Hematopoietic multipotent progenitor cell (in vitro differentiated cells): ENCODE measurements at places on chromosomes 2 and 18. TPM values are rescaled to one million over a fixed set of nuclear protein-coding genes. Genes with fewer than 3 reads are reported as not detected.

ACVR2A gene
- total RNA-seq = 1.9 TPM

NAT8 gene
- total RNA-seq = 0.27 TPM

ARMC9 gene
- total RNA-seq = 9.7 TPM

ATP8B1 gene
- 0.27 TPM for total RNA-seq

VRK2 gene
- total RNA-seq = 11.6 TPM

GRCh38 chr2:1397350-1397749 lies 15.9 kb upstream of the TPO start:
- DNase-seq = no peak

DNA sequence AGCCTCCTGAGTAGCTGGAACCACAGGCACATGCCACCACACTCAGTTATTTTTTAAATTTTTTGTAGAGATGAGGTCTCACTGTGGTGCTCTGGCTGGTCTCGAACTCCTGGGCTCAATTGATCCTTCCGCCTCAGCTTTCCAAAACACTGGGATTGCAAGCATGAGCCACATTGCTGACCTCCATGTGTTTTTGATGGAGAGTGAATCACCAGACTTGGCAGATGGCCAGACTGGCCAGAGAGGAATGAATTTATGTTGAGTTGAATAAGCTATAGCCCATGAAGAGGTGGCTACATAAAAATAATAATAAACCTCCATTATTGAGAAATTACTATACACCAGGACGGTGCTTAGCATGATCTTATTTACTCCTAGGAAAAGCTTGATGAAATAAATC lies 91.5 kb downstream of the MREG start:
- no peak for DNase-seq

PLEK gene
- 48.2 TPM for total RNA-seq

GALR1 gene
- total RNA-seq = under 0.01 TPM

- DNase-seq = no peak
Measured at GRCh38 chr18:34754300-34754699, 44.2 kb downstream of the DTNA start.

DNA sequence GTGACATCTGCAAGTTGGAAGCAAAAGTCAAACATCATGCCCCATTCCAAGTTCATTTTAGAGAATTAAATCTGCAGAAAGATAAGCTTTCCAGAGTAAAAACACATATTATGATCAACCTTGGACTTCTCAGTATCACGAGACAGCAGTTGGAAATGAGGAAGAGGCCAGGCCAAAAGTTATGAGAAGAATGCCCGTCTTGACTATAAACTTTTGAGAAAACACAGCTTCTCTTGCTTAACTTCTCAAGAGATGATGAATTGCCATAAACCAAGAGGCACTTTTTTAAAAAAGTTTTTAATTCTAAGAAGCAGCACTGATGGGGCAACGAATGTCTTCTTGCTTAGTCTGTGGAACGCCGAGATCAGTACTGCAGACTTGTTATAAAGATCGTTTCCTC lies 52.6 kb upstream of the NFU1 start:
- DNase-seq = no peak

DNA sequence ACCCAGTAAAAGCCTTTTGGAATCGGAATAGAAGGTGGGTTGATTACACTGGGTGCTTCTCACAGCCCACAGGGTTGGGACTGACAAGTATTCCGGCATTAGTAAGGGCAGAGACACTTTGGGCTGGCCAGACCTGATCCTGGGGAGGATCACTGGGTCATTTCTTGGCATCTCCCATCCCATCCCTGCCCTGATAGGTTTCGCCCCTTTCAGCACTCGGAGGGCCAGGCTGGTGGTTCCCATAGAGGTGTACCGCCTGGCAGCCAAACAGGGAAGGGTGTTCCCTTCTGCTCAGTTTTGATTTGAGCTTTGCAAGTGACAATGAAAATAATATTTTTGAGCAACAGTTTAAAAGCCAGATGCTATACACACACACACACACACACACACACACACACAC lies 37.3 kb downstream of the CYP1B1 start:
- DNase-seq = no peak

RGPD3 gene
- total RNA-seq = 0.27 TPM

- no peak for DNase-seq
Measured at GRCh38 chr2:230669386-230669950, 43.2 kb upstream of the CAB39 start.

GRCh38 chr18:7021994-7022840 lies 95.4 kb downstream of the LAMA1 start:
- peak; percentile 70 for DNase-seq

DNA sequence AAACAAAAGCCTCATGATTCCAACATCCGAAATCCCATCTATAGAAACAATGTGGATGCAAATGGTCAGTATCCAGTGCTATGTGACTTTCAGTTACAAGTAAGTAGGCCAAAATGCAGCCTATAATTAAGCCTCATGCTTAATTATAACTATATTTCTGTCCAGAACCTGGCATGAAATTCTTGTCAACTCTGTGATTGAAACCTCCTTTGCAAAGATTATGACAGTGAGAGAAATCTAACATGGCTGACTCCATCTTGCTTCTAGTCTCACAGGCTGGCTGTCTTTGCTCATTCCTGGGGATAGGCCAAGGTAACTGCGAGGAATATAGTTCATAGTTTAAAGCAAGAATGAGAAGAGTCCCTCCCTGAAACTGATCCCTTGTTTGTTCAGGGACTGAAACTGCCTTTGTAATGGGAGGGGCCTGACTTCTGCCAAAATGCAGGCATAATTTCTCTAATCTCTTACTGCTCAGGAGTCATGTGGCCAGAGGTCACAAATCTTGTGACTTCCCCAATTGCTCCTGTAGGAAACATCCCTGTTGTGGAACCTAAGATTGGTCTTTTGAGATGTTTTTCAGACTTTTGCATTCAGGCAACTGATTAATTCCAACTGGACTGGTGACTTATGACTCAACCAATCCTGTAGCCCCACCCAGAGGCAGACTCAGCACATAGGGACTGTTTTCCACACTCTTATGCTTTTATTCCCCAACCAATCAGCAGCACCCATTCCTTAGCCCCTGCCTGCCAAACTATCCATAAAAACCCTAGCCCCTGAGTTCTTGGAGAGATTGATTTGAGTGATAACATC lies 84.5 kb upstream of the TLK1 start:
- DNase-seq = peak; percentile 19

CASP10 gene
- total RNA-seq = 54.1 TPM

GRCh38 chr2:208042041-208042440 lies 16.7 kb upstream of the PLEKHM3 start:
- DNase-seq = no peak

ZAP70 gene
- total RNA-seq = 19.1 TPM

CD8A gene
- 0.27 TPM for total RNA-seq

GRCh38 chr2:232231554-232231953 lies 147.0 kb upstream of the ALPP start:
- no peak for DNase-seq

- DNase-seq = no peak
Measured at GRCh38 chr2:70790136-70790828, at the start of gene FIGLA. FIGLA (minus strand) TSS chr2:70790643; CDS start chr2:70790638, 5 bp downstream.

GRCh38 chr2:219733106-219733505 lies 105.7 kb downstream of the SLC4A3 start:
- DNase-seq = no peak

- no peak for DNase-seq
Measured at GRCh38 chr18:53797998-53798495, 426.4 kb downstream of the MBD2 start.

APOB gene
- total RNA-seq = under 0.01 TPM

DNA sequence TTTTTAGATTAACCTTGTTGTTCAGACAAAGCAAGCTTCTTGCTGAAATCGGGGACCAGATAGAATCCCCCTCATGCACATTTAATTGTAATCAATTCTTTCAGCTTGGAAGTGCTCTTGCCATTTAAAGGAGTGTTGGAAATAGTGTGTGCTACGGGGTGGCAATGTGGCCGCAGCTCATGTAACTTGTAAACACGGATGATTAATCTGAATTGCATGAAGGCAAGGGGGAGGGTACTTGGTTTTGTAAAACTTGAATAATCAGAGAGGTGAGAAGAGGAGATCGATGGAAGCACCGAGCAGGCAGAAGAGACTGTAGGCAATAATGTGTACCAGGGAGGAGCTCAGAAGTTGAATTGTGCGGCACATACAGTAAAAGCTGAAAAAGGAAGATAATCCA lies 273.5 kb downstream of the PTGR3 start:
- no peak for DNase-seq

VPS54 gene
- 9.4 TPM for total RNA-seq

PLEKHH2 gene
- under 0.01 TPM for total RNA-seq

NETO1 gene
- total RNA-seq = not detected

DNA sequence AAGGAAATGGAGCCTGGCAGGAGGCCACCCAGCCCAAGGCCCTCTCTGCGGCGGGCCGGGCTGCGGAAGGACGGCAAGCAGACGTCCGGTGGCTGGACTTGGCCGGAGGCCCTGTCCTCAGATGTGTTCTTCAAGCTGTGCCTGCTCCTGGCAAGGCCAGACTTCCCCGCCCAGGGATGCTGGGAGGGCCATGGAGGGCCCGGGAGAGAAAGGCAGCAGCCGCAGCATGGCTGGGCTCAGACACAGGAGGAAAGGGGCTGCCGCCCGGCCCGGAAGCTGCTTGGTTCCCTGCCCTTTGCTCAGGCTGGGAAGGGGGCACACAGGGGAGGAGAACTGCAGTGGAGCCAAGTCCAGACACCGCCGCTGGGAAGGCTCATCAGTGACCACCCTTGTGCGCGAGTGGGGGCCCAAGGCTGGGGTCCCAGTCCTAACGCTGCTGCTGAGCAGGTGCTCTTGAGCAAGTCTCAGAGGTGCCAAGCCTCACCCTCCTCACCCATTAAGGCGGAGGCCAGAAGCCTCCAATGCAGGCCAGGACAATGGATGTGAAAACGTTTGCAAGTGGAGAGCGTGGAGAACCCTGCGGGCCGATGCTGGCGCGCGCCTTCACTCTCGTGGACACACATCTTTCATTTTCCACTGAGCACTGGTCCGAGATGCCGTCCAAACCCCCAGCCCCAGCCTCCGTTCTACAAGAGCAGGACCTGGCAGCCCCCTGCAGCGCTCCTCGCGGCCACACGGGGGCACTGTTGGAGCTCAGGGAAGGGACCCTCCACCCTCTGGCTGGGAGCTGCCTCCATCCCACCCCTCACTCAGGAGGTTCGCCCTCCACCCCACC lies 7.9 kb downstream of the CROCC2 start:
- peak; percentile 54 for DNase-seq

CENPO gene
- total RNA-seq = 10.2 TPM

DNA sequence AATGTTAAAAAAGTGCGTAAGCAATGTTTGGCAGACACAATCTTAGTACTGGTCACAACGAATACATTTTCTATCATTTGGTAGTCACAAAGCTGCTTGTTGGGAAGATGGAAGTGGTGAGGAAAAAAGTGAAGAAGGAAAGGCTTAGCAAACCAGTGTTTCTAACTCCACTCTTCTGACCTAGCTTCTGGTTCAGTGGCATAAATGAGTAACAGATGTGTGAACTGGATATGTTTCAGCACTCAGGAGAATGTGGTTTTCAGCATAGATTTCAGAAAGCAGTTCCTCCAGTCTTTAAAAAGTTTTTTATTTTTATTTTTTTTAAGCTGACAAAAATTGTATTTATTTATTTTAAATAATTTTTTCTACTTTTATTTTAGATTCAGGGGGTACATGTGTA lies 357.1 kb downstream of the CPS1 start:
- no peak for DNase-seq

DNA sequence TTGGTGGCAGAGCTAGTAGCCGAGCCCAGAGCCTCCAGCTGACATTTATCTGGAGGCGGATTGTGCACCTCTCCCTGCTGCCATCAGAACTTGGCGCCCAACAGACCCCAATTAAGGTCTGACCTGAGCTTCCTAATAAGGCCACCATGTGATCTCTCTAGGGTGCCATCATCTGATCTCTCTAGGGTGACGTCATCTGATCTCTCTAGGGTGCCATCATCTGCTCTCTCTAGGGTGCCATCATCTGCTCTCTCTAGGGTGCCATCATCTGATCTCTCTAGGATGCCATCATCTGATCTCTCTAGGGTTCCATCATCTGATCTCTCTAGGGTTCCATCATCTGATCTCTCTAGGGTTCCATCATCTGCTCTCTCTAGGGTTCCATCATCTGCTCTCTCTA lies 6.2 kb downstream of the KCNF1 start:
- no peak for DNase-seq

PCARE gene
- under 0.01 TPM for total RNA-seq

DNA sequence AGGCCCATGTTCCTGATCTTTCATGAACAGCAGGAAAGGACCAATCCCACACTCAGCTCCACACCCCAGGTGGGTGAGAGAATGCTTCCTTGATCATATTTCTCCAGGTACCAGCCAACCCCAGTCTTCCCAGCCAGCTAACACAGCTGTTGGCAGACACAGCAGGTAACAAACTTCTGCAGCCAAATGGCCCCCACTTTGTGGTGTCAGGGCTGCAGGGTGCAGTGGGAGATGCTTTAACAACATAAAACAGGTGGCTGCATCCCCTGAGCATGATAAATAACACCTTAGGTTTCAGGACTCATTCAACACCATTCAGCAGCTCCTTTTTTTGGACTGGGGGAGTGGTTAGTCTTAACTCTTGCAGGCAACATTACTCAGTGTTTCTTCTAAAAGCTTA lies 76.7 kb upstream of the ACAA2 start:
- no peak for DNase-seq

ANKRD62 gene
- total RNA-seq = not detected

GRCh38 chr2:159051661-159052060 lies 83.2 kb downstream of the TANC1 start:
- DNase-seq = no peak

DNA sequence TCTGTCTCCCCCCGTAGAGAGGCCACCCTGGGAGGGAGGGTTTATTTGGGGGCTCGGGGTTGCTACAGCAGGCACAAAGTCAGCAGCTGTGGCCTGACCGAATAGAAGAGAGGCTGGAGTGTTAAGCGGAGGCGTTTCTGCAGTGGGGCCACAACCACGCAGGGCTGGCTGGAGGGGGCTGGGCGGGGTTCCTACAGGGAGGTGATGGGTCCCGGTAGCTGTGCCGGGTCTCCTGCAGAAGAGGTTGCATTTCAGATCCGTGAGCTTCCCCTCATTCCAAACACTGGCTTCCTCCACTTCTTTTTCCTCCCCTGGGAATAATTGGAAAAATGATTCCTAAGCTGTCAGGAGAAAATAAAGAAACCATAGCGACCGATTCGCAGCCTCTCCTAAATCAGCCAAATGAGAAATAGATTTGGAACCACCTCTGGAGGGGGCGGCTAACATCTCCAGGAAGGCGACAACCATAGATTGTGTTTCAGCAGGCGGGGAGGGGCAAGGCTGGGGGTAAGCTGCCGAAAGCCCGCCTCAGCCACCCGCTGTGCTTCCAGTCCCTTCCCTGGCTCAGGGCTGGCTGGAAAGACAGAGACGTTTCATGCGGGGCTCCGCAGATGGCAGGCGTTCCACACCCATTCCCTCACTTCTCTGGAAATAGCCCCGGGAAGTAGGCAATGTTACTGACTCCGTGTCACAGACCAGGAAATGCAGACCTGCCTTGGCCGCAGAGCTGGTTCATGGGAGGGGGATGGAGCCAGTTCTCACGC lies 85.6 kb upstream of the TAF1B start:
- DNase-seq = no peak

TUBA4B gene
- total RNA-seq = not detected

TACR1 gene
- total RNA-seq = under 0.01 TPM

RND3 gene
- total RNA-seq = under 0.01 TPM
